SIG-M5 (cell line): ENCODE measurements at places on chromosomes 16 and 17.

- DNase-seq, result no peak
These were observed 204.8 kb downstream of the FTO start for GRCh38 chr16:53908731-53909130.

- no peak for DNase-seq
These were observed 469.6 kb downstream of the SOX9 start for GRCh38 chr17:72590382-72590781.

DNA sequence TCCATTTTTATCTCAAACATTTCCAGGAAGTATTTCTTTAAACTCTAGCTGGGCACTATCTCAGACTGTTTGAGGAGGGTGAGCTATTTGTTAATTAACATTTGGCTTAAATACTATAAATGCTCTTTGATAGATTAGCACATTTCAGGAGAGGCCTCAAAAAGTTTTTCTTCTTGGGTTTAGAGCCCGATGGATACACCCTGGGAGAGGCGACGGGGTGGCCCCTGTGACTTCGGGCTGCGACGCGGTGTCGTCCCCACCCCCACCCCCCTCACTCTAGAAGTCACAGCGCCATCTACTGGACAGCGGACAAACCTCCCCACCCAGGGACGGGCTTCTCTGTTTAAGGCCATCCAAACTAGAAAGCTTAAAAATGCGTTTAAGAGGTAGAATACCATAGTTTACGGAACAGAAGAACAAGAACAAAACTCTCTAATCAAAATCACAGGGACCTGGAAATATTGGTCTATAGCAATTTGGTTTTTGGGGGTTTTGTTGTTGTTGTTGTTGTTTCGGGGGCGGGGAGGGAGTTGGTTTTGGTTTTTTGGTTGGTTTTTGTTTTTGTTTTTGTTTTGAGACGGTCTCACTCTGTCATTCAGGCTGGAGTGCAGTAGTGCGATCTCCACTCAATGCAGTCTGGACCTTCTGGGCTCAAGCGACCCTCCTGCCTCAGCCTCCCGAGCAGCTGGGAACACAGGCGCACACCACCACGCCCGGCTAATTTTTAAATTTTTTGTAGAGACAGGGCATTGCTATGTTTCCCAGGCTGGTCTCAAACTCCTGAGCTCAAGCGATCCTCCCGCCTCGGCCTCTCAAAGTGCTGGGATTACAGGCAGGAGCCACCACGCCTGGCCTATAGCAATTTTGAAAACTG lies 254.4 kb downstream of the C16orf95 start:
- DNase-seq, result no peak

GRCh38 chr17:41697122-41697962 lies 8.7 kb downstream of the EIF1 start:
- no peak for DNase-seq

DNA sequence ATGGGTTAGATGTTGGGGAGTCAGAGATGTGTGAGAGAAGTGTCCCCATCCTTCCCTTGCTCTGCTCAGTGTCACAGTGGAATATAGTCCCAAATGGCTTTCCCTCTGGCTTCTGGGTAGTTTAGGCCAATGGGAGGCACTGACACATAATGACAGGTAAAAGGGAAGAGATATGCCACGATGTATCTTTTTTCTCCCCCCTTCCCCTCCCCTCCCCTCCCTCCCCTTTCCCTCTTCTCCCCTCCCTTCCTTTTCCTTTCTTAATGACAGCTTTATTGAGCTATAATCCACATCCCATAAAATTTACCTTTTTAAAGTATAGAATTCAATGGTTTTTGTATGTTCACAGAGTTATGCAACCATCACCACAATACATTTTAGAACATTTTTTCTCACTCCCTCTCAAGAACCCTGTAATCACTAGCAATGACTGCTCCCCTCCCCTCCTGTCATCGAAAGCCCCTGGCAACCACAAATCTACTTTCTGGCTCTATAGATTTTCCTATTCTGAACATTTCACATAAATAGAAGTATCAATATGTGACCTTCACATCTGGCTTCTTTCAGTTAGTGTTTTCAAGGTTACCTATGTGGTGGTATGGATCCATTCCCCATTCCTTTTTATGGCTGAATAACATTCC lies 617 bp upstream of the CCR7 start:
- no peak for DNase-seq
